ENCODE measurements at places on chromosomes 12 and 14.

GRCh38 chr14:62957562-62957961 lies 87.7 kb downstream of the KCNH5 start:
- DNase-seq: no peak

- DNase-seq: no peak
These were observed 35.0 kb downstream of the GIT2 start for GRCh38 chr12:109961201-109961600.

DNA sequence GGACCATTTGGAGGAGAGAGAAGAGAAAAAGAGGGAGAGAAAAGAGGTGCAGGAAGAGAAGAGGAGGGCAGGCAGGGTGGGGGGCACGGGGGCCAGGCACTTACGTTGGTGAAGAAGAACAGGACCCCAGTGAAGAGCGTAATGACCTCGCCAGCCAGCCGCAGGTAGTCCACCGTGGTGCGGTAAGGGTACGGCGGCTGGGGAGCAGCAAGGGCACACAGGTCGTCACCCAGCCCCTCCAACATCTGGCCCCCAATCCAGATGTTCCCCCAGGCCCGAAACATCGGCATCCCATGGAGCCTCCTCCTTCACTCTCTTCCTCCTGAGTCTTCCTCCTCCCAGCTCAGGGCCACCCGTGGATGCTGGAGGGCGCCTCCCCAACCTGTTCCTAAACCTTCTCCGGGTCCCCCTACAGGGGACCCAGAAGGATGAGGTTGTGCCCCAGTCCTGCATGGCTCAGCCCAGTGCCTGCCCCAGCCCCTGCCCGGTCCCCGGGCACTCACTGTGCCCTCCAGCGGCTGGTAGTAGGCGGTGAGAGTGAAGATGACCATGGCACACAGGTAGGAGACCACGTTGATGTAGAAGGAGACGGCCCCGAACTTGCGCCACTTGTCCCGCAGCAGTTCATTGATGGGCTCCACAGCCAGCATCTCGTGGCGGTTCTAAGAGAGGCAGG lies 39.2 kb downstream of the TRPV4 start:
- no peak for DNase-seq

DNA sequence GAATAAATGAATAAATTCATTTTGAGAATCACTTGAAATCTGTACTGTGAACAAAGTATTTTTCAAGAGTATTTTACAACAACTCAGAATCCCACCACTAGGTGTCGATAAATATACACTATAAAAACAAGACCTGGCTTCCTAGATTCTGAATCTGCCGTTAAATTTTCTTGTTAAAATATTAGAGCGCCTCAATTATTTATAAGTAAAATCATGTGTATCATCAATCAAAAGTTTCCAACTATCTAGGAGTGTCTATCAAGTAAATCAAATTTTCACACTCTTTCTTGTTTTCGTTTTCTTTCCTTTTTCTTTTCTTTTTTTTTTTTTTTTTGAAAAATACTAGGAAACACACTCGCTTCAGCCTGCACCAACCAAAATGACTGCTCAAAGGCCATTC lies 179.2 kb upstream of the DCN start:
- no peak for DNase-seq

DNA sequence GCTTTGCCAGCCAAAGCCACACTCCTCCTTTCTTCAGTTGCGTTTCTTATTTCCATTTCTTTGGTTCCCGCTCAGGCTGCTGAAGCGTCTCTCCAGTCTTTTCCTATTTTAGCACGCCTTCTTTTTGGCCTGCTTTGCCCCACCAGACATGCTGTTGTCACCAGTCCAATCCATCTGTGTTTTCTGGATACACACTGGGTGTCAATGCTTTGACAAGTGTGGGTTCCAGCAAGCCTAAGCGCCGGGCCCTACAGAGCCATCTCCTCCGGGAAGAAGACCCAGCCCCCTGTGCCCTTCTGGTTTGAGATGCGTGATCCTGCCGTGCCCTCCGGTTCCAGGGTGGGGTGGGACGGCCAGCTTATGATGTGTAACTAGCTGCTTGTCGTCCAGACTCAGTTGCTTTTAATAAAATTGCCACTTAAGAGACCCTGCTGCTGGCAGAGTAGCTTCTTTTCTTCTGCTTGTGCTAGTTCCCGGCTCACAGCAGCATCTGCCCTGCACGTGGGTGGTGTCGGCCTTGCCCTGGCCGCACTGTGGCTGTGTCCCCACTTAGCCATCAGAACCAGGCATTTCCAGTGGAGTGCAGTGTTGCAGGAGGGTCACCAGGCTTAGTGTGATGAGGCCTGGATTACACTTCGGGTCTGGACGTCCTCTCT lies 29.7 kb downstream of the EML1 start:
- DNase-seq: no peak

DNA sequence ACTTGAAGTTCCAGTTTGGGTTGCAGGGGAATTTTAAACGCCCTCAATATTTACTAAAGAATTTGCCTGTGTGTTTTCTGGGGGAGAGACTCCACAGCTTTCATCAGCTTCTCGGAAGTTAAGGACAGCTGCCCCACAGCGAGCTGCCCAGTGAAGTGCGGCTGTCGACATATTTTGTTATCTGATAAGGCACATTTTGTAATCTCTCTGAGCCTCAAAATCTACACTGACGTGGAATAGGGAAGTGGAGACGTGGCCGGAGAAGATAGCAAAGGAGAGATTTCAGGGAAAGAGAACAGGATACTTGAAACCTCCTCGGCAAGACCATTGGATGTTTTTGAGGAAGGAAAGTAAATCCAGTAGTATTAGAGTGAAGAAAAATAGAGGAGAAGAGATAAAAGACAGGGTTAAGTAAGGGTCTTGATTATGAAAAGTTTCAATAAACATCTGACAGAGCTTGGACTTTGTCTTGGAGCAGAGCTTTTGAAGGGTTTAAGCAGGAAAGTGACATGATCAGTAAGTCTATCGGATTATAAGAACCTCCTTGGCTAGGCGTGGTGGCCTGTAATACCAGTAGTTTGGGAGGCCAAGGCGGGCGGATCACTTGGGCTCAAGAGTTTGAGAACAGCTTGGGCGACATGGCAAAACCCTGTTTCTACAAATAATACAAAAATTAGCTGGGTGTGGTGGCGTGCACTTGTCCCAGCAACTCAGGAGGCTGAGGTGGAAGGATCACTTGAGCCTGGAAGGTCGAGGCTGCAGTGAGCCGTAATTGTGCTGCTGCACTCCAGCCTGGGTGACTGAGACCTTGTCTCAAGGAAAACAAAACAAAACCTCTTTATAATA lies 1.1 kb downstream of the POLR3B start:
- no peak for DNase-seq

DNA sequence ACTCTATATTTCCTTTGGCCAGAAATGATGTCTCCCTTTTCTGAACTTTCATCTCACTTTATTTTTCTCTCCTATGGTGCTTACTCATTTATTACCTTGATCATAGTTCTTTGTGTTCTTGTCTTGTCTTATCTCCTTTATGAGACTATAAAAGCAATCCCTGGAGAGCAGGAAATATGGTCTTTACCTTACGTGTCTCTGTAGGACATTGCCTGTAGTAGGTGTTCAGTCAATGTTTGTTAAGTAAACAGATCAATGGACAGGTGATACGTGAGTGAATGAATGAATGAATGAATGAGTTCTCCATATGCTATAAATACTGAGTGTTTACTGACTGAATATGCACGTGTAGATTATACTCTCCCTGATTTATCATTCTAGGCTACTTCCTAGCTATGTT lies 193.7 kb upstream of the HMGA2 start:
- no peak for DNase-seq

- no peak for DNase-seq
These were observed 5.1 kb downstream of the LHX5 start for GRCh38 chr12:113466454-113467141.

DNA sequence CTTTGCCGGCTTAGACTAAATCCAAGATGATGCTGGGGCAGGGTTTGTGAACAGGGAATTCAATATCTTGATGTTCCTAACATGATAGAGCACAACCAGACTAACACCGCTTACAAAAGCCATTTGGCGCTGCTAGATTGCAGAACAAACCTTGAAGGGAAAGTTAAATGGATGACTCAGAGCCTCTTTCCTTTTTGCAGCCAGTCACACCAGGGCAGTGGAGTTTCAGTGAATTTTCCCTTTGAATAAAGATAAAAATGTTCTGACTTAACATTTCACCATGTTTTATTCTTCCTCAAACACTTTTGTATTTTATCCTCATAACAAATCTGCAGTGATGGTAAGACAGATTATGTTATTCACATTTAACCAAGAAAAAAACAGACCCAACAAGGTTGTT lies 47.3 kb downstream of the PDE6H start:
- no peak for DNase-seq

DNA sequence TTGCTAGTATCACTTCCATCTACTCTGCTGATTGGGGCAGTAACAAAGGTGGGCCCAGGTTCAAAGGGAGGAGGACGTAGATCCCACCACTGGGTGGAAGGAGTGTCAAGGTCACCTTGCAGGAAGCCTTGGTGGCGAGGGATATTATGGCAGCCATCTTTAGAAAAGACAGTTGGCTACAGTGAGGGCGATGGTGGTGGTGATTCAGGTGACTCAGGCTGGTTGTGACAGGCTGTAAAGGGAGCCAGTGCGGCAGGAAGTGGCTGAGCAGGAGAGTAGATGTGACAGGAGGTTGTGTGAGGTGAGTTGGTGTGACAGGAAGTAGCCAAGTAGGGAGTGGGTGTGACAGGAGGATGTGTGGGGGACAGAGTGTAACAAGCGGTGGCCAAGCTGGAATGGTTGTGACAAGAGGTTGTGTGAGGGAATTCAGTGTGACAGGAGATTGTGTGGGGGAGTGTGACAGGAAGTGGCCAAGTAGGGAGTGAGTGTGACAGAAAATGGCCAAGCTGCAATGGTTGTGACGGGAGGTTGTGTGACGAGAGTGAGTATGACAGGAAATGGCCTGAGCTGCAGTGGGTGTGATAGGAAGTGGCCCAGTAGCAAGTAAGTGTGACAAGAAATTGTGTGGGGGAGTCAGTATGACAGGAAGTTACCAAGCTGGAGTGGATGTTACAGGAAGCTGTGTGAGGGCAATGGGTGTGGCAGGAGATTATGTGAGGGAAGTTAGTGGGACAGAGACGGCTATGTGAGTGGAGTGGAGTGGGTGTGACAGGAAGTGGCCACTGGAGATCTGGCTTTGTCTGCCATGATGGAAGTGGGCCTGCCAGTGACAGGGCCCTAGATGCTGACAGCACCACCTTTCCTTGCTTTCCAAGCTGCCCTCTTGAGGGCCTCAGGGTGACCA lies 136.5 kb upstream of the MYL2 start:
- DNase-seq: no peak

DNA sequence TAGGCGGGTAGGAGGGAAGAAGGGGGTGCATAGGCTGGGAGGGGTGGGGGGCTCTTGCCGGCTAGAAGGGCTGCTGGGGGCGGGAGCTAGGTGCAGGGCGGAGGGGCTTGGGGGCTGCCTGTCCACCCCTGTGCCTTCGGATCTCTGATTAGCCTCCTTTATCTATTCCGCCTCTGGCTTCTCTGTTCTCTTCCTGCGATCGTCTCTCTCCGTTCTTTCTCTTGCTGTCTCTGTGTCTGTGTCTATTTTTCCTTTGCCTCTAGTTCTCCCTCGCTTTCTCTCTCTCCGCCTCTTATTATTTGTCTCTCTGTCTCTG lies 166.7 kb upstream of the LHX5 start:
- DNase-seq: no peak

DNA sequence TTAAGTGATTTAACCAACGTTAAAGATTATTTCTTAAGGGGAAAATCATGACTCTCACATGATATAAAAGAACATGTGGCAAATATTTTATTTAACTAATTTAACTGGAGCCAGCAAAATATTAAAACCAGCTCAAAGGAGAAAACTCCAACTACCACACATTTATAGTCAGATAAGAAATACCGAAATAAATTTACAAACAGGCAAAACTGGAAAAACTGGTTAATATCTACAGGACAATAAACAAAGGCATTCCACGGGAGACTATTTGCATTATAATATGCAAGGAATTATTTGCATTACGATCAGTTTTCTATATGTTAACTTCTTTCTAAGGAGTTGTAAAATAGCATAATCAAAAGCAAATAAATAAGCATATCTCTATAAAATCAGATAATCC lies 13.8 kb upstream of the BCL2L14 start:
- DNase-seq: no peak

DNA sequence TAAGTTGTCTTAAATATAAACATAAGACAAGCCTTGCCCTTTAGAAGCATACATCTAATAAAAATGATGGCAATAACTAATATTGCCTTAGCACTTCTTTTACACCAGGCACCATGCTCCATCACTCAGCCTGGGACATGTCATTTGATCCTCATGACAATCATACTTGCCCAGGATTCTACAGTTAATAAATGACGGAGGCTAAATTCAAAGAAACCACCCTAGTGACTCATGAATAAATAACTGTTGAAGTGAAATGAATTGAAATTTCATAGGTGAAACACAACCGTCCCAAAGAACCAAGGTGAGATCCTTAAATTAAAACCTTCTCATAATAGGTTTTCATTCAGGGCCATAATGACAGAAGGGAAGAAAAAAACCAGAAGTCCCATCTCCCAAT lies 89.5 kb downstream of the GRIN2B start:
- DNase-seq: no peak

GRCh38 chr12:3032770-3033538 lies 44.2 kb upstream of the TSPAN9 start:
- no peak for DNase-seq

DNA sequence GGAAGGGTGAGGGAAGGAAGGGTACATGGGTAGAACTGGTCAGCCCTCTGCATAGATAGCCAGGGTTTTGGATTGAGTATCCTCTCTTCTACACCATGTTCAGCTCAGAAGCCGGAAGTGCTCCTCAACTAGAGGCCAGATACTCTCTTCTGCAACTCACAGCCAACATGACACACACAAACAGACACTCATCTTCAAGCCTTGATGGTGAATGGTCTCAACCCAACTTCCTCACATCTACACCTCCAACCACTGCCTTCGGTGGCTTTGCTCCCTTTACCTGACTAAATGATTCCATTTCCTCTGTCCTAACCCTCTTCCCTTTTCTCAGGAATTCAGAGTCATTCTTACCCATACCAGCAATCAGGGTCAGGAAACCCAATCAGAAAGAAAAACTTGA lies 7.6 kb upstream of the FKBP11 start:
- DNase-seq: no peak

- DNase-seq: no peak
These were observed 436.0 kb upstream of the FBXO33 start for GRCh38 chr14:39868251-39868650.

DNA sequence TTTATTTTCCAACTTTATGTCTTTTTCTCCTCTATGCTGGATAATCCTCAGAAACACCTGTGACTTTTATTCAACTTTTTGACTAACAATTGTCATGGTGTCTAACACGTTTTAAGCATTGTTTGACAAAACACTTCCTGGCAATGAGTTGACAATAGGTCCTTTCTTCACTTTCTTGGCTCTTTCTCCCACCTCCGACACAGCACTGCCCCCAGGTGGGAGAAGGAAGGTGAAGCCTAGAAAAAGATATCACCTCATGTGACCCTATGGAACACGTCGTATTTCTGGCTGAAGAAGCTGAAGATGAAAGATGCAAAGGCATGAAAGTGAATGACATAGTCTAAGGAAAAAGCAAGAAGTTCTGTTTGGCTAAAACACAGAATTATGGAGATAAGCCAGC lies 430.0 kb downstream of the ETNK1 start:
- DNase-seq: no peak

GRCh38 chr14:95339301-95339865 lies 19.7 kb upstream of the CLMN start:
- no peak for DNase-seq
